ENCODE measurements at places on chromosomes 12 and 14.

DNA sequence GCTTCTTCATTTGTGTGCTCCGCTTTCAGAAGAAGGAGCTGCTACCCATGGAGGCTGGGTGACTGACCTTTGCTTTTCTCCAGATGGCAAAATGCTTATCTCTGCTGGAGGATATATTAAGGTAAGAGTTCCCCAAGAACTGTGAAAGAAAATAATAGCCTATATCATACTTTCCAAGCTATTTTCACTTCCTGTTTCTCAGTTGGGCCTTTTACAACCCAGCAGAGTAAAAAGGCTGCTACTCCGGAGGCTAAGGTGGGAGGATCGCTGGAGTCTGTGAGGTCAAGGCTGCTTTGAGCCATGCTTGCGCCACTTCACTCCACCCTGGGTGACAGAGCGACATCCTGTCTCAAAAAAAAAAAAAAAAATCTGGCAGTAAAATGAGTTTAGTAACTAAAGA is 82.1 kb downstream of the APAF1 start:
- DNase-seq = no peak

DNA sequence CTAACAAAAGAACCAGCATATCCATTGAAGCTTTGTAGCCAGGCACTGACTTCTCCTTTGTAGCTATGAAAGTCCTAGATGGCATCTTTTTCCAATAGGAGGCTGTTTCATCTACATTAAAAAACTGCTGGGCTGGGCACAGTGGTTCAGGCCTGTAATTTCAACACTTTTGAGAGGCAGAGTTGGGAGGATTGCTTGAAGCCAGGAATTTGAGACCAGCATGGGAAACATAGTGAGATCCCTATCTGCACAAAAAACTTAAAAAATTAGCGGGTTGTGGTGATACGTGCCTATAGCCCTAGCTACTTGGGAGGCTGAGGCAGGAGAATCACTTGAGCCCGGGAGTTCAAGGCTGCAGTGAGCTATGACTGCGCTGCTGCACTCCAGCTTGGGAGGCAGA is 167.7 kb downstream of the CALM1 start:
- no peak for DNase-seq

- DNase-seq = no peak
Measured at GRCh38 chr12:2288001-2288400, 235.2 kb downstream of the CACNA1C start.

DNA sequence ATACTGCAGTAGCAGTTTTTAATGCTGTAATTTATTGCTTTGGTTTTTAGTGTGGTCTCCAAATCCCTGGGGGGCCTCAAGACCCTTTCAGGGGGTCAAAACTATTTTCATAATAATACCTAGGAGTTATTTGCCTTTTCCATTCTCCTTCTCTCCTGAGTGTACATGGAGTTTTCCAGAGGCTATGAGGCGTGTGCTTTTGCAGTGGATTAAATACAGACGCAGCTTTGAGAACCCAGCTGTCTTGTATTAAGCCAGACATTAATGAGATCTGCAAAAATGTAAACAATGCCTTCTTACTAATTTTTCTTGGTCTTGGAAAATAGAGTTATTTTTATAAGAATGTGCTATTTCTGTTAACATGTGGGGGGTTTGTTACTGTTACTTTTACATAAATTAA is 68.6 kb downstream of the SLC25A47 start:
- no peak for DNase-seq

DNA sequence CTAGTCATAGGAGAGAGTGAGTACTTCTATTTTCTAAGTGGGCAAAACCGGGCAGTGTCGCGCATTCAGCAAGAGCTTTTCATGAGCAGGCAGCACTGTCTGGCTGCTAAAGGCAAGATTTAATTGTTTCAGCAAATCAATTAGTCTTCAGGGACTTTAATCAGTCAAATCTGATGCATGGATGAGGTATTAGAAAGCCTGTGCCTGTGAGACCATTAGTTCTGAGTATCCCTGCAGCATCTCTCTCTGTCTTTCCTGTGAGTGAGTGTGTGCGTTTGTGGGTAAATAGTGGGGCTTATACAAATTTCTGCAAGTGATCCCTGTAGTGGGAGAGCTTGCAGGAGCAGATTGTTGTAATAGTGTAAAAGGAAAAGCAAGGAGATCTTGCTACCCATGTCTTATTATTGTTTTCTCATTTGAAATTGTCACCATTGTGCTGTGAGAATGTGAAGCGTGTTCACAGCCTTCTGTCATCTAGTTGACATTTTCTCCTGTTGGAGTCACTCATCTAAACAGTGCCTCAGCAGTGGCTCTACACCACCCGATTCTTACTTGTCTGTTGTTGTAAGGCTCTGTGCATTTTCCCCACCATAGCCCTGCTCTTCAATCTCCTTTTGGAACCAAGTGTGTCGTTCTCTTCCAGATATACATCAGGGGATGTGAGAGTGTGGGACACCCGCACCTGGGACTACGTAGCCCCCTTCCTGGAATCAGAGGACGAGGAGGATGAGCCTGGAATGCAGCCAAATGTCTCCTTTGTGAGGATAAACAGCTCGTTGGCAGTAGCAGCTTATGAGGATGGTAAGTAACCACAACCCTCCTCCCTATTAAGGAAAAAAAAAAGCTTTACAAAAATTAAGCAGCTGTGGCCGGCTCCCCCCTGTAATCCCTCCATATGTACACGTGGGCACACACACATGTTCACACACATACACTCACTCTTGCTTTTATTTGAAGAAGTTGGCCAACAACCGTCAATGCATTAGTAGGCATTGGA is 53.6 kb downstream of the FBXW8 start:
- no peak for DNase-seq

DNA sequence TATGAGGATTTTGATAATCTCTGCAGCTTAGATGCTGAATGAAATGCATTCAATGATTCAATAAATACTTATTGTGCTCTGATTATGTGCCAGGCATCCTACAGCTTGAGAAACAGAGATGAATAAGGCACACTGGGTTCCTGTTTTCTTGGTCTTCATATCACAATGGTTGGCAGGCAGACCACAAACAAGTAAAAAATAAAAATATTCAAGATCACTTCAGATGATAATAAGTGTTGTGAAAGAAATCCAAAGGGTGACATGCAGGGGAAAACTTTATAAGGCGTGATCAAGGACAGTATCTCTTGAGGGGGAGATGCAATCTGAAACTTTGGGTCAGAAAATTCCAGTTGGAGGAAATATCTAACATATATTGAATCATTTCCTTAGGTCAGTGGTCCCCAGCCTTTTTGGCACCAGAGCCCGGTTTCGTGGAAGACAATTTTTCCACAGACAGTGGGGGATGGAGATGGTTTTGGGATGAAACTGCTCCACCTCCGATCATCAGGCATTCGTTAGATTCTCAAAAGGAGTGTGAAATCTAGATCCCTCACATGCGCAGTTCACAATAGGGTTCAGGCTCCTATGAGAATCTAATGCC is 73.7 kb upstream of the RAP1B start:
- DNase-seq = no peak

DNA sequence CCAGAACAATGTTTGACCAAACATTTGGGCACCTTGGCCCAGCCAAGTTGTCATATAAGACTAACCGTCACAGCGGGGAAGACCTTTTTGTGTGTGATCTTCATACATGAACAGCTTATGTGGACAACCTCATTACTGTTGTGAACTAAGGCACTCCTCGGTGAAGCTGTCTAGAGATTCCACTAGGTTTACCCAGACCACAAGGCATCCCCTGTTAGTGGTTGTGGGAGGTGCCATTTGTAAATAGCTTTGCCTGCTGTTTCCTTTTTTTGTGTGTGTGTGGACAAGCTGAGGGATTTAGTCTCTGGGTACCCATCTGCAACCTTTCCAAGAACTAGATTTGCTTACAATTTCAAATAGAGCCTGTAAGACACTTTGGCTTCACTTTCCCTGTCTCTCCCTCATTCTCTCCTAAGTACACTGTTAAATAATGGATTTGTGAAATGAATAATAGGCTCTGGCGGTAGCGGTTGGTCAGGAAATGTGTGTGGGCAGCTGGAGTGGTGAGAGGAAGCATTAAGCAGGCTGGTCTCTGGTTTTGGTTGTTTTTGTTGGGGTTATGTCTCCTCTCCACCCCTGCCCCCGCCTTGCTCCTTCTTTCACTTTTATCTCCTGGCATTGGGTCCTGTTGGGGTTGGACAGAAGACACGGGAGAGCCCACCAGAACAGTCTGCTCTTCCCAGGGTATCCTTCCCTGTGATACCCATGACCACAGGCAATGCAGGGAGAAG is 727.6 kb downstream of the VRK1 start:
- DNase-seq = no peak

- no peak for DNase-seq
Measured at GRCh38 chr14:65198346-65198745, 96.0 kb upstream of the MAX start.

DNA sequence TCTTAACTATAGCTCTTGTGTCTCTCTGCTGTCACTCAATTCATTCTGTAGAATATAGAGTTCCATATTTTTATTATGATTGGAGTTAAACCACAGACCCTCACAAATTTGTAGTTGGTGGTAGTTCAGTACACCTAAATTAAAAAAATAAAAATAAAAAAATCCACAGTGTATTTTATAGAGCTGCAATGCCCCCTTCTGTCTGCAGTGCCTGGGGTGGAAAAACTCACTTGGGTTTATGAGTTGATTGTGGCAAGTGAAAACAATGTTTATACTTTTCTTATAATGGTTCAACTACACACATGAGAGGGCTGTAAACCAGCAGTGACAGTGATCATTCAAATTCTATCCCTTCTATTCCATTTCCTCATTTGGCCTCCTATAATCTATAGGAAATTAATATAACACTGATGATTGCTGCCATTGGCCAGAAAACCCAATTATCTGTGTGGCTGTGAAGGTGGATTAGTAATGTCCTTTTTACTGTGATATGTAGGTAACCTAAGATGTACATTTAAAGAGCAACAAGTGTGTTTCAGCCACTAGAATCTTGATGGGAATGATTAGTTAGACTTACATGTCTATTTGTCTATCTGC is 166.9 kb upstream of the LRIG3 start:
- no peak for DNase-seq

DNA sequence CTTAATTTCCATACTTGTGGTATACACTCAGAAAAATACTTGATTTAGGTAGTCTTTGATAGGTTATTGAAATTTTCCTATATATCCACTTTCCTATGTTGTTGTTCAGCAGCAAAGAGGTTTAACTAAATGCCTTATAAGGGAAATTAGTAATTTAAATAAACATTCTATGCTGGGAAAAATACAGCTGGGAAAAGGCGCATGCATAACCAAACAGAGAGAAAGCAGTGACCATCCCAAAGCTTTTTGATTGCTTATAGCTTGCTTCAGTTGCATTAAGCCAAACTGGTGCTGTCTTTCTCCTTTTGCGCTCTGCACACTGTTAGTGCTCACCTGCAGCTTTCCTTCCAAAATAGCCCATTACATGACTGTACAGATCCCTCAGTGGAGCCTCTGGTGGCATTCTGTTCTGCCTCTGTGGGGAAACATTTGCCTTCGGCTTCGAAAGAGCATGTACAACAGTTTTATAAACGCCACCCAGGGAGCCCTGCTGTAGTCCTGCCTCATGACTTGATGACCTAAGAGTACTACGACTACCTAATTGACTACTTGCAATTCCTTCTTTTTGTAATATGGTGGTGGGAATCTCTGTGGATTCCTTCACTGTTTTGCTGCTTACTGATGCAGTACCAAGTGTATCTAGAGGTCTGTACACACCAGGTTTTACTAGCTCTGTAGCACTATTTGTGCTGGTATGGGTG is 120.8 kb downstream of the RALGAPA1 start:
- no peak for DNase-seq

GRCh38 chr14:89330236-89331002 is 86.6 kb downstream of the FOXN3 start:
- DNase-seq = no peak

- no peak for DNase-seq
Measured at GRCh38 chr14:89956661-89957009, 908 bp downstream of the TDP1 start.

DNA sequence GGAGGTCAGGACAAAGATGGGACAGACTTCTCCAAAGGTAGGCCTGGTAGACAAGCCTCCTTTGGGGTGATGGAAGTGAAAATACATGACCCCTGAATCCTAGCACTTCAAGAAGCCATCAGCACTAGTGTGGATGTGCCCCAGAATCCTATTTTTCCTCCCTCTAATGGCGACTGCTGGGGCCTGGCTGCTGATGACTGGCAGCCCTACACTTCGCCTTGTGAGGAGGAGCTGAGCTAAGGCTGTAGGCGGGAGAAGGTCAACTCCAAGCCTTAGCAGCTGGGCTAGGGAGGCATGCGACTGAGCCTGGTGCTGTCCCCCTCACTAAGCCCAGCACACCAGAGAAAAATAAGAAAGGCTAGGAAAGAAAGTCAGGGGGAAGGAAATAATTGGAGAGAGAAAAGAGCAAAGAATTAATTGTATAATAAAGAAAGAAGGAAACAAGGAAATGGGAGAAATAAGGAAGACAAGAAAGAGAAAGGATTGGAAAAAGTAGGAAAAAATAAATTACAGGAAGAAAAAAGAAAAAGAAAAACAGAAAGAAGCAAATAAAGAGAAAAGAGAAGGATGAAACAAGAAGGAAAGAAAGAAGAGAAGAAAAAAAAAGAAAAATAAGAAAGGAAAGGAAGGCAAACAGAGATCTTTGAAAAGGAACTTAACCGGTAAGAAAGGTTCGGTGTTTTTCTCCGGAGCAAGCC is 4.7 kb upstream of the HOXC10 start:
- DNase-seq = no peak

DNA sequence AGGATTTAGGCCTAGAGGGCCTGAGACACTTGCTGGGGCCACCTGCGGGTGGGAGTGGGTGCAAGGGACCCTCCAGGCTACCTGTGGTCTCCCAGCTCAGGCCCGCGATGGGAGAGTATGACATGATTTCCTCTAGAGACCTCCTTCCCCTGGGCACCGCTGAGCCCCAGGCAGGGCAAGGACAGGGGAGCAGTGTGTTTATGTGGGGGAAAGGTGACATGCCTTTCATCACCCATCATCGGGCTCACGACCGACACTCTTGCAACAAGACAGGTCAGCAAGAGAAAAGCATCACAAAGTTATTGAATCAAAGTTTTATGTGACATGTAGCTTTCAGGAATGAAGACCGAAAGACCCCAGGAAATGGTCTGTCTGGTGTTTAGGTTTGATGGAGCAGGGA is 19.9 kb downstream of the SH2B3 start:
- no peak for DNase-seq

- DNase-seq = no peak
Measured at GRCh38 chr12:16344269-16344668, 3.2 kb upstream of the MGST1 start.

DNA sequence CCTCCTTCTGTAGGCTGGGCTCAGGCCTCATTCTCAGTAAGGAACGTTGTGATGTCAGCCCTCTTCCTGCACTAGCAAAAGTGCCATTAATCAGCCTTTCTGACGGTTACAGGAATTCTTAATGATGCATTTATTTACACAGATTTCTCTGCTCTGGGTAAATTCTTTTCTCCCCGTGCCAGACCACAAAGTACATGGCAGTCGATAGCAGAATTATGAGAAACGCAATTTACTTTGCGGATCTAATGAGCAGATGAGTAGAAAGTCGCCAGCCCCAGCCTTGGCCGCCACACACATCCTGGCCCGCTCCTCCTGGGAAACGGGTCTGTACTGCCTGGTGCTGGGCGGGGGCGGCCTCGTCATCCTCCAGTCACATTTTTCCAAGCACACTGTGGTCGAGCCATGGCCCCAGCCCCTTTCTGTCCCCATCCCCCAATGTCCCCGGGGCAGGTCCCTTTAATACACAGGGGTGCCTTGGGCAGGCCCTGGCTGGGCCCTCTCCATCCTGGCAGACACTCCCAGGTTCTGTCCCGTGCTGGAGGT is 25.9 kb downstream of the NOC4L start:
- DNase-seq = no peak

Data from stimulated activated CD4-positive, alpha-beta T cell treated with anti-CD3 and anti-CD28 coated beads, Interleukin-12 subunit alpha, Interleukin-12 subunit beta, amount 100 ng/mL, for 24 hours (primary cell).